ENCODE measurements at places on chromosomes 5 and 9.

DNA sequence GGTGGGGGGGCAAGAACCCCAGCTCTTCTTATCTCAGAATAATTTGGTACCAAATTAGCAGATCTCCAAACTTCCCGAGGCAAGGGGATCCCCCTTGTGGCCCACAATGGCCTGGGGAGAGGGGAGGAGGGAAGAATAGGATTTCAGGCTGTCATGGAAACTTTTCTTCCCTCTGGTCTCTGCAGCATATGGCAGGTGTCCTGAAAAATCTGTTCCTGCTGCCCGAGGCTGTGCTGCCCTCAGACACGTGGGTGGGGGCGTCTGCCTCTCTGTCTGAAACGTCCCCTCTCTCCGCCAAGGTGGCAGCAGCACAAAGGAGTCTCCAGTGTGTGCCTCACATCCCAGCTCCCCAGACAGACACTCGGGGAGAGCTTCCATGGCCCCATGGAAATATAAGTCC, 34.0 kb downstream of the CCNJL start:
- no peak for DNase-seq

DNA sequence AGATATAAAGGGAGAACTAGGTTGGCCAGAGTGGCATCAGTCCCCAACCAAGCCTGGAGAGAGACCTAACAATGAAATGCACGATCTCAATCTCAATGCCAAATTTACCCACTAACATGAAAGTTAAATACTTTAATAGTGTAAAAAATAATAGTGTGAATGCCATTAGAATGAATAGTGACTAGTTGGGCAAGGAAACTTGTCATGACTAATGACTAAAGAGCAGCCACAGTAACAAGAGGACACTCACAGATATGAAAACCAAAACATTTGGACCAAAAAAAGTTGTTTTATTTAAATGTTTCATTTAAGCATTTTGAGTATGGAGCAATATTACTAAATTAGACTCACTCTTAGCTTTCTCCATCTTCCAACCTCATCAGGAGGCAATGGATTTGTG, 1853.8 kb downstream of the EFNA5 start:
- DNase-seq, result no peak

DNA sequence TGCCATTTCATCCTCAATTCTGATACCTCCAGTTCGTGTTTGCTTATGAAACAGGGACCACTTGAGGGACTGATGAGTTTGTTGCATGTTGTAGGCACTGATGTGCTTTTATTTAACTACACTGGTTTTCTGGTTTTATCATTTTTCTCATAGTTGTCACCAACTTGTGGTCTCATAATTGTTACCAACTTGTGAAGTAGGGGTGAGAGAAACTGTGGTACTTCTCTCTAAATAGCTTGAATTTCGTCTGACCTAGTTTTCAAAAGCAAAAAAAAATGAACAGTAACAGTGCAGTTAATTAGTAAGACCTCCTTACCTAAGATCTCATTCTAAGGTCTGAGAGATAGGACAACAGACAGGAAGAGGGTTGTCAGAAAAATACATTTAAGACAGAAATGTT, 78.0 kb downstream of the ANXA2R start:
- DNase-seq, result no peak

- no peak for DNase-seq
Measured at GRCh38 chr5:16853518-16853917, 82.6 kb downstream of the MYO10 start.

GRCh38 chr9:78677326-78677725, 380.4 kb downstream of the PSAT1 start:
- no peak for DNase-seq

DNA sequence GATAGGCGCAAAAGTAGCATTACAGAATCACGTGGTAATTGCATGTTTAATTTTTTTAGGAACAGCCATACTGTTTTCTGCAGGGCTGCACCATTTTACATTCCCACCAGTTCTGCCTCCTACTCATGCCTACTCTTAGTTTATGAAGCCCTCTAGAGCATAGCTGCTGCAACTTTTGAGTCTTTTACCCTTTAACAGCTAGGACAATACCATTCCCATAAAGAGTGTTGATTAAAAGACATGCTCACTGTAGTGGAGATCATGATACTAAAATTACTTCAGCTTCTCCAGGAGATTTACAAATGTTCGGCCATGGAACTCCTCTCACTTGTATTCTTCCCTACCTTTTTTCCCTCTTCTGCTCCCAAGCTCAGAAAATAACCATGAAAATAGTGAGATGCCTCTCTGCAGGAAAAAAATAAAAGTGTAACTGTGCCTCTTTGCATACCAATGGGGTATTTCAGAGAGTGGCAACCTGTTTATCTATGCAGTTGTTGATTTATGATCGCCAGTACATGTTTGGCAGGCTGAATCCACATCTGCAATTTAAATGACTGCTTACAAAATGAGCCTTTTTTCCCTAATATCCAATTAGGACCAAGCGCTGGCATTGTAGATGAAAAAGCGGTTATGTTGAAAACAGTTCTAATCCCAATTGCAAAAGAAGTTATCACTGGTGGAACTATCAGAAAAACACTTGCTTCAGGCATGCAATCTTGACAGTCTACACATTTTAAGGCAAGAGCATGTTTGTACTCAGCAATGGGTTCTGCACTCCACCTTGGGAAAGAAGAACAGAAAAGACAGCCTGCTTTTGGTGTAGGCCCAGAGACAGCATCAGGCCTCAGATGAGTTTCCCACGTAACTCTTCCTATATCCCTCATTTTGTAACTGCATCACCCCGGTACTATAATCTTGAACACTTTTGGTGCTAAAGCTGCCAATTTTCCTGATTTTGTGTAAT, 131.1 kb downstream of the ADAMTSL1 start:
- no peak for DNase-seq

- no peak for DNase-seq
Measured at GRCh38 chr9:98556511-98556910, 152.2 kb downstream of the GABBR2 start.
